ENCODE measurements at places on chromosomes 1 and 21.

DNA sequence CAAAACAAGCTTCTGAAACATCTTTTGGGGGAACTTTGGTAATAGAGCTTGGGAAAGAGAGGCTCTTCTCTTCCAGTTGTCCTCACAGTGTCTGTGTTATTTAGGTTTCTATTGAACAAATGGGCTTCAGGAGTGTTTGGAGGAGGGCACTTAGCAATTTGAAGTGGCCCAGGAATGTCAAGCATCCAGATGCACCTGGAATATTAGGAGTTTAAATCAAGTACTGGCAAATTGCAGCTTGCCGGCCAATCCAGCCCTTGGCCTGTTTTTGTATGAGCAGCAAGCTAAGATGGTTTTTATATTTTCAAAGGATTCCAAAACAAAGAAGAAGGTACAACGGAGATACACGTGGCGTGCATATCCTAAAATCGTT, 94.7 kb downstream of the CCDC185 start:
- no peak for DNase-seq

DNA sequence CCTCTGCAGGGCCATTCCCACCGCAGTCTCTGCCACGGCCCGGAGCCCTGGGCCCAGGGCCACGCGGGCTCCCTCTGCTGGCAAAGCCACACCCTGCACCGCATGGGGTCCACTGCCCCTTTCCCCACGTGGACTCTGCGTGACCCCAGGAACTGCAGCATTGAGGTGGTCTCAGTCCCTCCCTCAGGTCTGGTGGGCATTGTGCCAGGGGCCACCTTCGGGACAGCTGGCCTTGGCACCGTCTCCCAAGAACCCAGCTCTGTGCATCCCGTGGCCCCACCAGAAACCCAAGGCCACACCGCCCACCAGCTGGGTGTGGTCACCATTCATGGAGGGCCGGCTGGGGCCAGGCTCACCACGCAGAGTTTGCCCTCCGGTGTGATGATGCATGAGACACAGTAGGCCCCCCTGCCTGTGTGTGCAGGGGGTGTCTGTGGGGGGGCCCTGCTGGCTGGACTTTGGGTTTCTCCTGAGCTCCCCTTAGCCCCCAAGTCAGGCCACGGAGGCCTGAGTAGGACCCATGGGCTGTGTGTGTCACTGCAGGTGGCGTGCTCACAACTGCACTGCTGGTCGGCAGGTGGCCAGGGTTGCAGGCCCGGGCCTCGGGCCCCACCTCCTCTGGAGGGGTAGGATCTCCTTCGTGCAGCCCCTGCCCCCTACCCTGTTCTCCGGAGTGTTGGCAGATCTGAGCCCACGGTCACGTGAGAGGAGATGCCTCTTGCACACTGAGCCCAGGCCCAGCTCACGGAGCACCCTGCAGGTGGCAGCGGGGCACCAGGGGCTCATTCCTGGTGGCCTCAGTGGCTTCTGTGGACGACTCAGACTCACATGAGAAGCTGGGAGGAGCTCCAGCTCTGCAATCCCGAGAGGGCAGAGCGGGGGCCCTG, 5.8 kb downstream of the VWA1 start:
- DNase-seq: peak; percentile 52

DNA sequence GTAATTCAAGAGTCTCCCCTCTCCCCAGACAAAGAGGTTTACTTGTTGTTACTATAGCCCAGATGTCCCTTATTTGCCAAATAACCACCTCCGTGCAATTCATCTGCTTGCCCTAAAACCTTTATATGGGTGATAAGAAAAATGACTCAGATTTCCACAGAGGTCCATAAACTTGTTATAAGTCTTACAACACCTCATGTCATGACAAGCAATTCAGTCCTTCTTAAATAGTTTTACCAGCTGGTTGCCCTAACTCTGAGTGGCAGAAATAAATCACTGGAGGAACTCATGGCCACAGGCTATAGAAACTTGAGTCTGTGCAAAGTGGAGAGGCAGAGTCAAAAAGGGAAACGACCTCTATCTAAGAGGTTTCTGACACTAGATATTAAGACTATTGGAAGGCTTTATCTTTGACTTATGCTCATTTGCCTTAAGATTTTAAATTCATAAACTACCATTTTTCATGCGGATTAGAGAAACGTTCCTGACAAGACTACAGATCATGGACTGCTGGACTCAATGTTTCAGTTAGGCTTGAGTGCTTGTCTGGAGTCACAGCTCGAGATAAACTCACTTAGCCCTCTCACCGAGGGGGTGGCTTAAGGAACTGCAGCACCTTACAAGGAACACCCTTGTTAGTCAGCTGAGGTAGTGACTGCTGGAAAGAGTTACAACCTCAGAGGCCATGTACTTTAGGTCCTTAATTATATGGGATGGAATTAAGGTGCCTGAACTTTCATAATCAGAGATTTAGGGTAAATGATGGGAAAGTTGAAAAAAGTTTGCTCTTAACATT, 662.5 kb upstream of the USP24 start:
- no peak for DNase-seq

DNA sequence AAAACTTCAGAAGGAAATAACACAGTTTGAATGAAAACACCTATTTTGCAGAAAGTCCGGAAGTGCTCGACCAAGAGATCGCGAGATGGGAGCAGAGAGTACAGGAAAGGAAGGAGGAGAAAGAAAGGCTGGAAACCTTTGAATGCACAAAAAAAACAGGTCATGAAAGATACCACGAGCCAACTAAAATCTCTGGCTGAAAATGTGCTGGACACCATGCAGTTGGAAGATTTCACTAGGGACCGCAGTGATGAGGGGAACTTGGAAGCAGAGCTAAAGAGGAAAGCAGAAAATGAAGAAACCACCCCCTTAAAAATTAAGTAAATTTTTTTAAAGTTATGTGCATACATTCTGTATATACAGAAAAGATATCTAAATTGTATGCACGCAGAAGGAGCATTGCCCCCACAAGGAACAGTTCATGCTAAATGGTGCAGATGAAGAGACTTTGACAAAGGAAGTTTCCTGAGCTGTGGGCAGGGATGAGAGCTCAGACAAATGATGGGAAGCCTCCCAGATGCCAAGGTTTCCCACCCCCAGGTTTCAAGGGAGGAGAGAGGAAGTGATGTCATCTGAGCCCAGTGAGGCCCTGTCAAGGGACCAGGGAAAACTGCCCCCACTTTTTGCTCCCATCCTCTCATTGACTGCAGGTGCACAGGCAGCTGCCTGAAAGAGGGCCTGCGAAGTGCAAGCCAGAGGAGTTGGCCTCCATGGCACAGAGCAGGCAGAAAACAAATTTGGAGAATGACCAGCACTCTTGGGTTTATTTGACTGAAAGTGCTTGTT, 52.5 kb downstream of the ETS2 start:
- DNase-seq: no peak

DNA sequence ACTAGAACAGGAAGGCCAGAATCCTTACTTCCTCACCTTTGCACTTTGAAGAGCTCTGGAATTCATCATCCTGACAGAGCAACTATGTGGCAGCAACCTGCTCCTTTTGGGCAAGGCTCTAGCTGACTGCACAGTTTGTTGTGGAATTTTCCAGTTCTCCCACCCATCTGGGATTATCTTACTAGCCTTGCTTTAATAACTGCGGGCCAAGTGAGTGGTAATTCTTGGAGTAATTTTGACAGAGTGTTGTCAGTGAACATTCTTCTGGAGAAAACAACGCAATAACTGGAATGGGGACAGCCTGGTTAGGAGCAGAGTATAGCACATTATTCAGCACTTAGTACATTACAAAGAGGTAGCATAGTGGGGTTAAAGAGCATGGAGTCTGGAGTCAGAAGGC, 75.3 kb downstream of the NTMT2 start:
- no peak for DNase-seq

- peak; percentile 84 for DNase-seq
These were observed 91.0 kb upstream of the KCNA3 start for GRCh38 chr1:110765640-110766335.

DNA sequence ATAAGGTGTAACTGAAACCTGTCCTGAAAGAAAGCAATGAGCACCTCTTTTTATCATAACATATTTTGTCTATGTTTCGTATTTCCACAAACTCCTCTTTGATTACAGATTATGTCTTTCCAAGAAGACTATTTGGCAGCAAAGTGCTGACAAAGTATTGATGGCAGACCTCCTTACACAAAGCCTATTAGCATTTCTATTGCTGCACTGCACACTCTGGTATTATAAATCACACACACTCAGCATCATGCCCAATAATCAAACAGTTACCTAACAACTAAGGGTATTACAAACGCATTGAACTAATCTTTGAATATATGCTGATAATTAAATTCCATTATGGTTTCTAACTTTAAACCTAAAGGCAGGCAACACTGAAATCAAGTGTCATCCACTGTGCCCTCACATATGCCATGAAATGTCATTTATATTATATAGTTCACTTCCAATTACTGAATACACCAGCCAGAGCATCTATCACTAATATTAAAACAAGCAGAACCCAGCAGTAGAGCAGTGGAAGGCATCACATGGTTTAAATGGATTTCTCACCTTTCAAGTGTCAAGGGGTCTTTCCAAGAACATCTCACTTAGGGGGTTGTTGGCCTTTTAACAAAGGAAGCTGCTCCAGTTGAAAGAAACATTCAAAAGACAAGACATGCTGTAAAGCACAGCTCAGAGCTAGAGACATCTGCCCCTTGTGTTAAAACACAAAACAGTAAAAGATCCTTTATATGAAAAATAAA, 239.1 kb downstream of the RERE start:
- no peak for DNase-seq

GRCh38 chr1:158941317-158941716, 10.0 kb downstream of the PYHIN1 start:
- no peak for DNase-seq

GRCh38 chr1:27522432-27523336, 32.7 kb upstream of the WASF2 start:
- peak; percentile 62 for DNase-seq

DNA sequence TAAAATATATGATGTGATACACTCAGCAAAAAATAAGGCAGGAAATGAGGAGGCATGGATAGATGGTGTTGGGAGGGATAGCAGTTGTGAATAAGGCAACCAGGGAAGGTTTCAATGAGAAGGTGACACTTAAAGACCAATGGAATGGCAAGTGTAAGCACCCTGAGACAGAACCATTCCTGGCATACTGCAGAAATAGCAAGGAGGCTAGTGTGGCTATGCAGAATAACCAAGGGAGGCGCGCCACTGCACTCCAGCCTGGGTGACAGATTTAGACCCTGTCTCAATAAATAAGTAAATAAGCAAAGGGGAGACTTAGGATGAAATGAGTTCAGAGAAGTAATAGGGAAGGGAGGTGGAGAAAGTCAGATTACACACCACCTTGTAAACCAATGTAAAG, 113.9 kb downstream of the TOMM20 start:
- no peak for DNase-seq

DNA sequence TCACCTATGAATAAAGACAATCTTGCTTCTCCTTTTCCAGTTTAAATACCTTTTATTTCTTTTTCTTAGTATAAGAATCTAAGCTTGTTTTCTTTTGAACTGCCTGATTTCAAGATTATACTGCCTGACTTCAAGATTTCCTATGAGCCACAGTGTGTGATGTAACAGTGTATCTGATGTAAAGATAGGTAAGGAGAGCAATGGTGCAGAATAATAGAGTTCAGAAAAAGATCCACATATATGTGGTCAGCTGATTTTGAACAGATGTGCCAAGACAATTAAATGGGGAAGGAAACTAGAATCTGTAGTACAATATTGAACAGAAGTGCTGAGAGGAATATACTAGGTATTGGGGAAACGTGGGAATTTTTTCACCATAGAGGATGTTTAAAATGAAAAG, 21.0 kb downstream of the EXO1 start:
- DNase-seq: no peak

GRCh38 chr21:19899645-19900044, 1098.6 kb upstream of the NCAM2 start:
- no peak for DNase-seq

GRCh38 chr1:152473887-152474537, 36.6 kb upstream of the LCE5A start:
- no peak for DNase-seq

DNA sequence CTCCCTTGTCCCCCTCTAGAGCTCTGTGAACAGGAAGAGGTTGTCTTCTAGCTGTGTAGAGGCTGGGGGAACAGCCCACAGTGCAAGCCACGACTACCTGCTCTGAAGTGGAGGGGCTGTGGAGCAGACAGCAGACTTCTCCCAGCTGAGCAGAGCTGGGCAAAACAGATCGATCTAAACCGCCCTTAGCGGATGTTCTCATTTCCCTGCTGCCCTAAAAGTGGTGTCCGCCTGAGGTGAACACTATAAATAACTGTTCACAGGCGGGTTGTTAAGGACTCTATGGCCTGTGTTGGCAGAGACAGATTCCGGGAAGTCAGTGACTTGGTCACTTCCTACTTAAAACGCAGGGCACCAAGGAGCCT, 203.2 kb downstream of the RHOU start:
- peak; percentile 40 for DNase-seq

GRCh38 chr1:158248771-158249170, 5.5 kb upstream of the CD1A start:
- peak; percentile 65 for DNase-seq

DNA sequence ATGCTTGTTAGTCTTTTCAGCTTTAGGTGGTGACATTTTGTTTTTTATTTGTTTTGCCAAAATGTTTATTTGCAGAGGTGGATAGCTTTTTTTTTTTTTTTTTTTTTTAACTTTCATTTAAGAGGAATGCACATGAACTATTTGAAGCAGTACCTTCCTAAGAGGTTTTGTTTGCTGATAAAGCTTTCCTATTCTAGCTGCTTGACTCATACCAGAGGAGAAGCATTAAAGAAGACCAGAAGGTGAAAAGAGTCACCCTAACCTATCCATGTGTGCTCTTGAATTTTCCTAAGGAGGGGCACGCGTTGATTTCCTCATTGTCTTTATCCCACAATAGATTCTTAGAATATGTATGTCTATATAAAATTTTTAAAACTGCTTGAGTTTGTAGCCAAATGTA, 57.7 kb downstream of the PRDM2 start:
- DNase-seq: no peak

DNA sequence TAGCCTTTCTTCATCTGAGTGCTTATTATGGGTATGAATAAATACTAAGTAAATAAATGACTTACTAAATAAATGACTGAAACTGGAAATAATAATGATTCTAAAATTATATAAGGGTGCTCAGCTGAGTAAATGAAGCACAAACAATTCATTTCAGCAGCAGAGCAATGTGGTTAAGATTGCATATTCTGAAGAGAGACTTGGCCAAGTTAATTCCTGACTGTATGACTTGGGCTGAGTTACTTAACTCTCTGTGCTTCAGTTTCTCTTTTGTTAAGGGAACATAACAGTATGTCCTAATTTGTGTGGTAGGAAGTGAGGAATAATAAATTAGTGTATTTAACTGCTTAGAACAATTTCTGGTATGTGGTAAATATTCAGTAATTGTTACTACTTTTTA, 19.1 kb downstream of the AGL start:
- no peak for DNase-seq

GRCh38 chr1:78003882-78004718, 639 bp upstream of the DNAJB4 start:
- peak; percentile 88 for DNase-seq

DNA sequence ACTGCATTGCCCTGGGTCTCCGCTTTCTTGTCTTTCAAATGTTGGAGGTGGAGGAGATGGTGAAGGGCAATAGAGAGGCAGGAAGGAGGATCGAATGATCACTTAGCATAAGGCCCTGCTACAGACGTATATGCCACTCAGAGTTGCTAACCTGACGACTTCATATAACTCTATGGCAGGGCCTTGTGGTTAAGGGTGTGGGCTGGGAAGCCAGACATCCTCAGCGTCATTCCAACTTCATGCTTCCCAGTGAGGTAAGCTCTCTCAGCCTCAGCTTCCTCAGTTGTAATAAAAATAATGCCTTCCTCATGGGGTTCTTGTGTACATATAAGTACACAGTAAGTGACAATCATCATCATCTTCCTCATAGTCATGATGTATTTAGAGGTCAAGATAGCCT, 54.6 kb downstream of the CASQ2 start:
- DNase-seq: no peak

GRCh38 chr1:176809292-176809691, 346.3 kb downstream of the PAPPA2 start:
- no peak for DNase-seq
